ENCODE measurements at places on chromosomes 4 and X.

DNA sequence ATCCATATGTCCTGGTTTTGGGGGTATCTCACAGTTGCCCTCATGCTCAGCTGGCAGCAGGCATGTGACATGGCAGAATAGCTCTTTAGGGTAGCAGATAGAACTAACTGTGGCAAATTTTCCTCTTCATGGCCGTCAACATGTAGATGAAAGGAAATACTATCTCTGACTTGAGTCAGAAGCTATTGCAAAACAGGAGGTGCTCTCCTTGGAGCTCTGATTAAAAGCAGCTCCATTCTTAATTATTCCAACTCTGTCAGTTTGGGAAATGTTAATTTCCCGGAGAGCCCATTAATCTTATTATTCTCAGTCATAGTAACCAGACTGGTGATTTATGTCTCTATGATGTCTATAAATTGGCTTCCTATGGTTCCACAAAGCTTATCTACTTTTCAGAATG lies 18.2 kb downstream of the IL13RA1 start:
- no peak for DNase-seq

- peak; percentile 45 for DNase-seq
These were observed 88.3 kb downstream of the ZAR1 start for GRCh38 chr4:48578132-48578968.

DNA sequence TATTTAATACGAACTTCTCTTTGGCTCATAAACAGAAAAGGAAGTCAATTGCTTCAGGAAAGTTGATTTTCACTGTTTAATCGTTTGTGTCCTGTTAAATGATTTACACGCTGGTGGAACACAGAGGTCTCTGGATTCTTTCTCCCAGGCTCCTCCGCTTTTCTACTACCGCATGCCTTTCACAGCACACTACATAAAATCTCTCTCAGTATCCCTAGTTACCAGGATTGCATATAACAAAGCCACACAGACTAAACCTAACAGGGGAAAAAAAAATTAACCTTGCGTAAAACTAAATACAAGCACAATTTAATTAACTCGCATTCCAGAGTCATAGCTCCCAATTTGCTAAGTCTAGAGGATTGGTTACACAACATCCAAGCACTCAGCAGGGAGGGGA lies 133.9 kb downstream of the CORIN start:
- no peak for DNase-seq

GRCh38 chr4:66059136-66059535 lies 388.8 kb upstream of the EPHA5 start:
- DNase-seq: no peak

GRCh38 chr4:16055873-16056272 lies 27.9 kb downstream of the PROM1 start:
- no peak for DNase-seq

GRCh38 chr4:7877176-7877575 lies 62.5 kb downstream of the AFAP1 start:
- DNase-seq: no peak

DNA sequence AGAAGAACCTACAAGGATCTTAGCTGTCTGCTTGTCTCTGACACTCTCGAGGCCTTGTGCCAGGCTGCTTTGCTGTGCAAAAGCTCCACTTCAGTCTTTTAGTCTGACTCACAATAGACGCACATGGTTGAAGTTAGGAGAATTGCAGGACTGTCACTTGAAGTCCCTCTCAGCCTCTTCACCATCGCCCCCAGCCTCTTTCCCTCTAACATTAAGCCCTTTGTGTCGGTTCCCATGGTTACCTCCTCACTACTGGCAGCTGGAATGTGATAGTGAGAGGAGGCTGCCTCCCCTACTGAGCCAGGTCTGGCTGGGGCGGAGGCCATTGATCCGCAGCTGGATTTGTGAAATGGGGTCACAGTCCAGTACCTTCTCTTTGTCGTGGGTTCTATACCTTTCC lies 201.8 kb downstream of the SOWAHB start:
- no peak for DNase-seq

- DNase-seq: no peak
These were observed 1.3 kb upstream of the FAT1 start for GRCh38 chr4:186724864-186725468.

DNA sequence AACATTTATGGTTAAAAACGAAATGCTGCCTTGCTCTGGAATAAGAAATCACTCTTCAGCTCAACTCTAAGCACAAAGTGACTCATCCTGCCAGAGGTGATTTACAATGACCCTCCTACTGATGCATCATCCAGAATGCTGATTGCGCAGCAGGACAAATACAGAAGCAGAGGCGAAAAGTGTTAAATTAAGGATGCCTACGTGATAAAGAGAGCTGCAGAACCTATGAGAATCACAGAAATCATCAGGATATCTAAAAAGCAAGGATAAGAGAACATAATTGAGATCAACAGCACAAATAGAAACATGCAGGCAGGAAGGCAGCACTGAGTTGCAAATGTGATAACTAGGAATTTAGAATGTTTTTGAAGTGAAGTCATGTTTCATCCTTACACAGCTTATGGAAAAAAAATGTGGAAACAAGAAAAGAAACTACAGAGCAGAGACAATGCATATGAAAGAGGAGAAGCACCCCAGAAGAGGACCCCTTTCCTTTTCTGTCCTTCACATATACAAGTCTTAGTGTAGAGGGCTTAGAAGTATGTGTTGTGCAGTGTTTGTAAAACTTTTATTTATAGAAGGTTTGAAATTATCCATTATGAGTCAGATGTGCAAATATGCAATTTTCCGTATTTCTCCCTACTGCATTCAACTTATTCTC lies 188.4 kb downstream of the SLC7A11 start:
- no peak for DNase-seq

DNA sequence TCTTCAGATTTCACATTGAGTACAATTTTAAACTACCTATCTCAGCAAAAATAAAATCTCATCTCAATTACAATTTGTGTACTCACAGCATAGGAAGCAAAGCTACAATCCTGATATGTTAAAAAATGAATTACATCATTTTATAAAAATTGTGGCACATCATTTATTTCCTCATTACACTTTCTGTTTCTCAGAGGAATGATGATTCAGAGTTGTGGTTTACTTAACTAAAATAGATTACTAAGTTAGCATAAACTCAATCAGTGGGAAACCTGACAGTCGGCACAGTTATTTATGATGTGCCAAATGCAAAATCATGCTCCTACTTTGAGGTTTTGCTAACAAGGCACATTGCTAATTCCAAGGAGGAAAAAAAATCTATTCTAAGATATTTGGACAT lies 325.0 kb downstream of the FBXO8 start:
- no peak for DNase-seq

- no peak for DNase-seq
These were observed 2229.4 kb upstream of the AGA start for GRCh38 chr4:179671609-179672008.

DNA sequence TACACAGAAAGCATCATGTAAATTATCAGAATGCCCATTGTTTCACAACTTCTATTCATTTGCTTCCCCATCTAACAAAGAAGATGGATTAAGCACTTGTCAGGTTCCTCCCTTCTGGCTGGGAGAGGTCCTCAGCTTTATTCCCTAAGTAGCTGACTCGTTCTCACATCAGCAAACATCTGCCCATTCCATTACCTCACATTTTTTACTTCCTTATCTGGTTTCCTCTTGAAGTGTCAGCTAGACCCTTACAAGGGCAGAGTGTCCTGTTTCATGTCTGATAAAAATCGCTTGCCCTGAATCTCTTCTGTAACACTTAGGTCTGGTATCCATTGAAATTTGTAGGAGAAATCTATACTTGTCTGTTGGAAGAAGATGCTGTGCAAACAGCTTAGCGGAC lies 34.7 kb downstream of the TMPRSS11A start:
- DNase-seq: no peak

- DNase-seq: no peak
These were observed 9.4 kb upstream of the TIMP1 start for GRCh38 chrX:47572773-47573340.

GRCh38 chr4:174940002-174940401 lies 21.8 kb downstream of the ADAM29 start:
- no peak for DNase-seq

DNA sequence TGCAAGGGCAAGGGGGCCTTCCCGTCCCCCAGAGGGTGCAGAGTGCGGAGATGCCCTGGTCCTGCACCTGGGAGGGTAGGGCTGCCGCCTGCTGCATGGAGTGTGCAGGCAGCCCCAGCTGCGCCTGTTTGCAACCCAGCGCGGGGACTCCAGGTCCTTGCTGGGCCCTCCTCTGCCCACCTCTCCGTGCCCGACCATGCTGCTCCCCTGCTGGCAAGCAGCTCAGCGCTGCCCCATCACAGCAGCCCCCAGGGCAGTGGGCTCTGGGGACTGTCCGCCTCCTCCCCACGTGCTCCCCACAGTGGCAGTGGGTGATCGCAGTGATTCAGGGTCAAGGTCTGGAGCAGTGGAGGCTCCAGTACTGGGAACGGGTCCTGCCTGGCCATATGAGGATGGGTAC lies 5.0 kb upstream of the FBXW7 start:
- no peak for DNase-seq

DNA sequence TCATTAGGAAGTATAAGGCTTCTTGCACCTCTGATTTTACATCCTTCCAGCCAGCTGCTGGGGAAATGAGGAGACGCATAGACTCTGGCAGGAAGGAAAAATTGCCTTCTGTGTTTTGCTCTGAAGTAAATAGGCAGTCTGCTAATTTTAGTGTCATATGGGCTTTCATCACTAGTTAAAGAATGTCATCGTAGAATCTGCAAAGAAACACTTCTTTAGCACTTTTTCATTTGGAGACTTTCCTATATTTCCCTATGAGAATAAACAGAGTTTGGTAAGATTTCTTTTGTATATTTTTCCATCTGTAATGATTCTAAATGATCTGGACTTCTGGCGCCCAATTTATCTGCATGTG lies 3.3 kb downstream of the ADGRL3 start:
- DNase-seq: no peak

GRCh38 chrX:68989865-68990606 lies 161.2 kb downstream of the EFNB1 start:
- DNase-seq: peak; percentile 72

Measured in HEK293T (cell line).